ENCODE measurements at places on chromosomes 2 and 18.

GRCh38 chr2:9984217-9984739 is 32.8 kb downstream of the GRHL1 start:
- DNase-seq: no peak

- no peak for DNase-seq
Measured at GRCh38 chr2:95275151-95275515, 884 bp downstream of the PROM2 start.

DNA sequence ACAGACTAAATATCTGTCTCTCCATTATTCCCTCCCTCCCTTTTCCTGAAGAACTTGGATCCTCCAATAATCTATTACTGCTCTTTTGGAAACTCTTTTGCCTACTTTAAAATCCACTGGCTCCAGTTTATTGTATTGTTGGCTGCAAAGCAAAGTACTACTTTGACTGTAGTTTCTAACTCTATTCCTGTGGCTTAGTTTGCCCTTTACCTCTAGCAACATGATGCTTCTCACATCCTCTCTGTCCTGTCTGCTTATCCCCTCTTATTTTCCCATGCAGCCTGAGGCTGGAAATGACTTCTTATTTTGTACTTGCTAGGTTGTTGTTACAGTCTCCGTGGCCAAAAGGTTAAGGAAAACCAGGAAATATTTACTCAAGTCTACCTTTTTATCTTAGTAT is 26.8 kb downstream of the PDK1 start:
- DNase-seq: no peak

- DNase-seq: peak; percentile 93
Measured at GRCh38 chr2:27737676-27738348, 33.7 kb upstream of the MRPL33 start.

- DNase-seq: no peak
Measured at GRCh38 chr2:10486091-10486490, 38.0 kb upstream of the ODC1 start.

DNA sequence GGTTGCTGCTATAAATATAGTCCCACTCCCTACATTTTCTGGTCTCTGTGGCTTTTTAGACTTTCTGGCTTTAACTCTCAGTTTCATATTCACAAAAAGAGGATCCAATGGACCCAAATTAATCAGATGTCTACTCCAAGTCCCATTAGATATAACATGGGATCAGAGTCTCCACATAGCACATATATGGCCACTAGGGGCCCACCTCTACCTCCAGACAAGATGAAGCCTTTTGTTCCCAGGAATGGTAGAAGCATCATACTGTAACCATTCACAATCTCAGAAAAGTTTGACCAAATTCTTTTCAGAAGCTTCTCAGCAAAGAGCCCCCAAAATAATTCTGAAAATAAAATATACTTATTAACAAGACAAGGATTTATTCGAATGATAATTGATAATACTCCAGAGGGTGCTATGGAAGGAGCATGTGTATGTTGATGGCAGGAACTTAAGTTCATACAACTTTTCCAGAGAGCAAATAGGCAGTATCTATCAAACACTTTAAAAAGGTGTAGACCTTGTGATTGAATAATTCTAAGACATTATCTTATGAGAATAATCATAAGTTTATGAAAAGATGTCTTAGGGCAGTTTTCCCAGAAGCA is 382.3 kb upstream of the CRIM1 start:
- DNase-seq: no peak

GRCh38 chr2:200703127-200703925 is 108.4 kb upstream of the BZW1 start:
- peak; percentile 31 for DNase-seq

DNA sequence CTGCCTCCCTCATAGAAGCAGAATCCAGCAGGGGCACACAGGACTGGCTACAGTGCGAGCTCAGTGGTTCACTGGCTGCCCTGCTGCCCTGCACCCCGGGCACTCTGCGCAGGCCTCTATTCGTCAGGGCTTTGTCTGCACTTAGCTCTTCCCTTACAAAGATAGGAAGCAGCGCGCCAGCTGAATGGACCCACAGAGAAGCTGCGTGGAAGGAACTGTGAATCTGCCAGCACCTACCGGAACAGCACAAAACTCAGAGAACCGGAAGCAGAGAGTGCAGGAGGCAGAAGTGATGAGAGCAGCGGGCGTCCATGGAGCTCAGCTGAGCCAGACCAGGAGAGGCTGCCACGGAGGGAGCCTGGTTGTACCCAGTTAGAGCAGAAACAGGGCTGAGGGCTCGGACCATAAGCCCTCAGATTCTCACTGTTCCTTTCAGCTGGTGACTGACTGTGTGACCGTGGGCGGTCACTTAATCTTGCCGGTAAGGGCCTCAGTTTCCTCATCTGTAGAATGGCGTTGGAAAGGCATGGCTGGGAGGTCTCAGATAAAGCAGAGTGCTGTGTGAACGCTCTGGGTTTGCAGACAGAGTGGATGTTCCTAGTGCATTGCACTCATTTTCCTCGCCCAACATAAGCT is 23.1 kb upstream of the SLC66A3 start:
- no peak for DNase-seq

DNA sequence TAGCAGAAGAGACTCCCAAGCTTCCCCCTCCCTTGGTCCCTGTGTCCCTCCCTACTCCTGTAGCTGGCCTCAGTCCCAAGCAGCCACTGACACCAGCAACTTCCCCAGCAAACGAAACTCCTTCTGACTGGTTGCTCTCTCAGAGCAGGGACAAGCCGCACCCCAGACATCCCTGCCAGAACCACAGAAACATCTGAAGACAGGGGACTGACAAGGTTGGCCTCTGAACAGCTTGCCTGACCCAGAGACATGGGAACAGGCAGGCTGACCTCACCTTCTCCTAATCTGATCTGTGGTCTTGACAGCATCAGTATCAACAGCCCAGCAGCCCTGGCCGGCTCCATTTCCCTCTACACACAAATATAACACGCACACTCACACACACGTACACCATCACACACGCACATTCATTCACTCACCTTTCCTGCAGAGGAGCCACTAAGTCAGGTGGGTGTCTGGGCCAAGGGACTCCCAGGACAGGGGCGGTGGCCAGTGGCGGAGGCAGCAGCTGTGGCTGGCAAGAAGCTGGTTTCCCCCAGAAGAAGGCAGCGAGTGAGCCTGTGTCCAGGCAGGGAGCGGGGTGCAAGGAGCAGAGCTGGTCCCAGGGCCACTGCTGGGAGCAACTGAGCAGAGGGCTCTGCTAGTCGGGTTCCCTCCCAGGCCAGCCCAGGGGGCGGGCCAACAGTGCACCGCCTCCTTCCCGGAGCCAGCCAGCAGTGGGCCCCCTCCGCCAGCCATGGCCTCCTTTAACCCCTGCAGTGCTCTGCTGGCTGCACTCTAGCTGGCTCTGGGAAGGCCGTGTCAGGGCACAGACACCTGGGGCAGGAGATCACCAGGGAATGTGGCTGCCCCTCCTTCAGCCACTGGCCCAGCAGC is 59.1 kb downstream of the TNS1 start:
- peak; percentile 92 for DNase-seq
